ENCODE measurements at places on chromosomes 6 and 20.

- DNase-seq, result no peak
Observed at GRCh38 chr6:133895573-133896343, 6.8 kb downstream of the TCF21 start.

- no peak for DNase-seq
Observed at GRCh38 chr20:15327123-15327522, 989.7 kb upstream of the FLRT3 start.

DNA sequence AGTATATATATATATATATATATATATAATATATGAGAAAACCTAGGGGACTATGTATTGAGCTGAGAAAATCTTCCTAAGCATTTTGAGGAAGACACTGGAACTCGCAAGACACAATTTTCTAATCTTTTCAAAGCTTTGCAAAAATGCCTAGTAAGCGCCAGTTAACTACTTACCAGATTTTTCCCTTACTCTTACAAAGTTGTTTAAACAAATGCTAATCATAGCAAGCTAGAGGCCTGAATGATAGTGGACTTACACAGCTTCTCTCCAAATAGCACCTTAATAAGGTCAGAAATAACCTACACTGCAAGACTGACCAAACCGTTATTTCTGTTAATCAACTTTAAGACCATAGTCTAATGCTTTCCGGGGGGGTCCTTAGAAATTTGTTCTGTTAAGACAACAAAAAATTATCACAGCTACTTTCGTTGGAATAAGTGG is 56.1 kb upstream of the HFE start:
- DNase-seq, result no peak

- DNase-seq, result no peak
Observed at GRCh38 chr6:3721810-3722621, 29.5 kb downstream of the PXDC1 start.

- no peak for DNase-seq
Observed at GRCh38 chr6:160222491-160222890, 36.1 kb downstream of the SLC22A2 start.

- DNase-seq, result no peak
Observed at GRCh38 chr20:22924949-22925612, 110.0 kb upstream of the SSTR4 start.

DNA sequence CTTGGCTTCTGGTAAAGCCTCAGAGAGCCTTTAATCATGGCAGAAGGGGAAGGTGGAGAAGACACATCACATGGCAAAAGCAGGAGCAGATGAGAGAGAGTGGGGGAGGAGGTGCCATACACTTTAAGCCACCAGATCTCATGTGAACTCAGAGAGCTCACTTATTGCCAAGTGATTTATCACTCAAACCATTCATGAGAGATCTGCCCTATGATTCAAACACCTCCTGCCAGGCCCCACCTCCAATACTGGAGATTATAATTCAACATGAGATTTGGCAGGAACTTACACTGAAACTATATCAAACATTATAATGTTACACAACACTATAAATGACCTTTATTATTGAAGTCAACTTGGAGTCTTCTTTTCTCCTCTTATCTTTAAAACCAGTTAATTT is 47.9 kb downstream of the FKBP1C start:
- no peak for DNase-seq

DNA sequence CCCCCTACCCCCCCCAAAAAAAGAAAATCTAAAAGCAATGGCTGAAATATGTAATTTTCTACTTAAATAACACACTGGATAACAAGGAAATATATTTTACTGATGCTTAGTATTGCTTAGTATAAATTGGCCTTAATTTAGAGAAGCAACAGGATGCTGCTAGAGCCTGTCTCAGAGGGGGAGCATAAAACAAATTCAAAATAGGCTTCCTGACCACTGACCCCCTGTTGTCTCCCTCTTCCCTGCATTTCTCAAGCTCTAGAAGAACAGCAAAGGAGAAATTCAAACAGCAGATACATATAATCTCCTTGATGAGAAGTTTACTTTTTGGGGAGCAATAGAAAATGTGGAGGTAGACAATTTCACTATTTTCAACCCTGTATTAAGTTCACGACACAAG is 631.1 kb upstream of the GJE1 start:
- no peak for DNase-seq

DNA sequence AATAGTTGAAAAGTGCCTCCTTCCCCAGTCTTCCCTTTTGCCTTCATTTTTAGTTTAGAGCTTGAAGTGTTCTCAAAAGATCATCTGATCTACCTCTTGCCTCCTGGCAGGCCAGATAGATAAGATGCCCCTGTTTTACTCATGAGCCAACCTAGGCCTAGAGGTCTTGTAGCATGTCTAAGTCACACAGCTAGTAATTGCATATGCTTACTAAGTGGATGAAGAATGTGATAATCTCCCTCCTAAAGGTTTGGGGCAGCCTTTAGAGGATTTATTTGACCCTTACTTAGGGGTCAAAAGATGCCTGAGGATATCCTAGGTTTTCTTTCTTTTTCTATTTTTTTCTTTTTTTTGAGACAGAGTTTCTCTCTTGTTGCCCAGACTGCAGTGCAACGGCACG is 2.1 kb downstream of the C6orf141 start:
- no peak for DNase-seq

Data from NCI-H187 treated with DMSO at 0.1 percent for 48 hours (cell line).